ENCODE measurements at places on chromosomes 7 and 10.

- DNase-seq, result no peak
Observed at GRCh38 chr10:126294451-126294850, 93.8 kb downstream of the ADAM12 start.

DNA sequence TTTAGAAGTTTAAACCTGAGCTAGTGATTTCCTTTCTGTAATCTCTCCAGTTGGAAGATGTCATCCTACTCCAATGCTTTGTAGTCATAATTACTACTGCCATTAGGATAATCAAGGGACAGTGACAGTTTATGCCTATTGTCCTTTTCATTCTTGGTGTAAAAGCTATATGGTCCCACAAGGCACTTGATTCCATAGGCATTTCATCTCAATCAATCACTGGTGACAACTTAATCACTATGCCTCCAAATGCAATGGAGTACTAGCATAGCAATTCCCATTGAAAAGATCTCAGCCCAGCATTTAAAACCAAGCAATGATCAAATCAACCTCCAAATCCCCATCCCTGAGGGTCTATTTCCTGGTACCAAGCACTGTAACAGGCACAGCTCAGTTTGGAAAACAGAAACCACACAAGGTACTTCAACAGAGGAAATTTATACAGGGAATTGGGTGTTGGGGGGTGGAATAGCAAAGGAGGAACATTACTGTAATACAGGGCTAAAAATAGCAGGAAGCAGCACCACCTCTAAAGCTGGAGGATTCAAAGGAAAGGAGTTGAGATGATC, 51.0 kb downstream of the FHIP2A start:
- no peak for DNase-seq

- no peak for DNase-seq
Observed at GRCh38 chr7:45968856-45969541, 47.9 kb upstream of the IGFBP3 start.

DNA sequence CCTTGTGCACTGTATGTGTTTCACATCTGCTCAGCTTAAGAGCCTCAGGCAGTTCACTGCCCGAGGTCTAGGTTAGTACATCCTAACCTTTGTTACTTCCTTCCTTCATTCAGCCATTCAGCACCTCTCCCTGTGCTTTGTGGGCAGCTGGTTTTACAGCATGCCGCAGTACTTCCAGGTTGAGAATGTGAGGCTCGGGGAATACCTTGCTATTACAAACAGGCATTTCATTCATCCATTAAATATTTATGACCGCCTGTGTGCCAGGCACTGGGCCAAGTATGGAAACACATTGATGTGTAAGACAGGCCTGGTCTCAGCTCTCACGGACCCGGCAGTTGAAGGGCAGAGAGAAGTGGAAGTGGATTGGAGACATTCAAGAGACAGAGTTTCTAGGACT, 82.4 kb downstream of the SHH start:
- no peak for DNase-seq

- no peak for DNase-seq
Observed at GRCh38 chr7:149296368-149296767, 34.4 kb downstream of the ZNF783 start.

- DNase-seq, result no peak
Observed at GRCh38 chr10:35365994-35366393, 29.7 kb downstream of the CCNY start.

GRCh38 chr10:127349737-127350136, 153.3 kb upstream of the INSYN2A start:
- no peak for DNase-seq

DNA sequence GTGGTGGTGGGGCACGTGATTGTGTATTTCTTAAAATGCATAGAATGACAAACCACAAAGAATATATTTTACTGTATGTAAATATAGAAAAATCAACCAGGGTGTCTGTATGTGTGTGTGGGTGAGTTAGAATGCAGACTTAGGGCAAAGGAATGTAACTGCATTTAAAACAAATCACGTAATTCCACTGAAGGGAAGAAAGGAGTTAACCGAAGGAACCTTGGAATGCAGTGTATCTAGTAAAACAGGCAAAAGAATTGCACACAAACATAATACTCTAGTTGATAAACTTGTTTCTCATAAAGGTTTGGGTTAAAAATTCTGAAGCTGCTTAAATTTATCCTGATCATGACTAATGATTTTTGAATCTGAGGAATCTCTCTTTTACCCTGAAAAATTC, 134.9 kb downstream of the ADRA2A start:
- DNase-seq, result no peak

- no peak for DNase-seq
Observed at GRCh38 chr10:33802566-33802965, 468.1 kb upstream of the NRP1 start.

- DNase-seq, result no peak
Observed at GRCh38 chr7:73606801-73607691, 17.3 kb downstream of the MLXIPL start.

DNA sequence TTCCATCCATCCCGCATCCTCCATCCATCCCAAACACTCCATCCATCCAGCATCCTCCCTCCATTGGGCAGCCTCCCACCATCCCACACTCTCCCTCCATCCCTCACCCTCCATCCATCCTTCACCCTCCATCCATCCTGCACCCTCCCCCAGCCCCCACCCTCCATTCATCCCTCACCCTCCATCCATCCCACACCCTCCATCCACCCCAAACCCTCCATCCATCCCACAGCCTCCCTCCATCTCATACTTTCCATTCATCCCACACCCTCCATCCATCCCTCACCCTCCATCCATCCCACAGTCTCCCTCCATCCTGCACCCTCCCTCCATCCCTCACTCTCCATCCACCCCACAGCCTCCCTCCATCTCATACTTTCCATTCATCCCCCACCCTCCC, 60.4 kb downstream of the FOXI2 start:
- DNase-seq, result no peak
